ENCODE measurements at places on chromosomes 3 and 15. TPM values are rescaled to one million over a fixed set of nuclear protein-coding genes. Genes with fewer than 3 reads are reported as not detected.
A peak's percentile ranks its signal among the peaks of the same experiment; 100 is the strongest.

- DNase-seq: peak; percentile 14
Observed at GRCh38 chr3:161854232-161854771, 357.7 kb downstream of the OTOL1 start.

DNA sequence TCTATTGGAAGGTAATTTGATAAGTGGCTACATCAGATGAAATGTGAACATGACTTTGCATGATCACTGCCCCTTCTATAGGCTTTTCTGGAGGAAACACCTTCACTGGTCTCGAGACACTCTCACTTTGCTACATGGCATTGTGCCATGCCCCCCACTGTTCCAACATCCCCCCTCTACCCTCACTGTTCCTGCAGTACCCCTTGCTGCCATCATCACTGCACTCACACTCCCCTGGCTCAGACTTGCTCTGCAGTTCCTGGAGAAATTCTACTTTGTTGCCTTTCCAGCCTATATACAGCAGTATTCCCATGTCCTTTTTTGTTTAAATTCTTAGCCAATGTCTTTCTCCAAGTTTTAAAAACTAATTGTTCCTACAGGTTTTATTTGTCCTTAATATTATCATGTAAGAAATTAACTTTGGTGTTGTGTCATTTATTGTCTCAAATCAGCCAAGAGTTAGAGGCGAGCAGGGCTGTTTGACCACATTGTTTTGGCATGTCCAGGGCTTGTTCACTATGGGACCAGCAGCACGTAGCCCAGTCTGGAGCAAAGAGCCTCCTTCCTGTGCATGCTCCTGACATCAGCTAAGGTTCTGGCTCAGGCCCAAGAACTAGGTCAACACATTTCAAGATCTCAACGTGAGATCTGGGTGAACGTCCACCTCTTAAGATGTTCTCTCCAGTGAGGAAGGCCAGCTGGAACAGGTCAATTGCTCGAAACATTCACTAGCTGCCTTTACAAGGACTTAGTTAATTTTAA, 246.4 kb downstream of the SLC9A9 start:
- DNase-seq: peak; percentile 64

DNA sequence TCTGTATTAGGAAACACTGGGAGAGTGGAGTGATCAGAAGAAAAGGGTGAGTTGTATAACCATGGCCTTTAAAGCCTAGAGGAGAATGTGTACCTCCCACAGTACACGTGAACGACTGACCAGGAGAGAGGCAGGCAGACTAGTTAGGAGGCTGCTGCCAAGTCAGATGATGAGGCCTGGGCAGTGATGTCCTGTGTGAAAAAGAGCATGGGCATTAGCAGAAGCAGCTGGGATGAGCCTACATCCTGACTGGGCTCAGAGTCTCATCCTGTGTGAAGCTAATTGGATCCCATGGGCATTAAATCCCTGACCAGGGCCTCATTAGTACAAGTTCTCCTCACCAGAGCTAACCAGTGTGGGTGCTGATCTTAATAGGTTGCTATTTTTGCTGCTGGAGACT, 89.1 kb upstream of the SLC2A2 start:
- no peak for DNase-seq

Gene DNAJA4
- 31.1 TPM for total RNA-seq

- no peak for DNase-seq
Observed at GRCh38 chr15:83472151-83472550, 25.0 kb downstream of the SH3GL3 start.

GRCh38 chr3:177932750-177933660, 603.2 kb upstream of the KCNMB2 start:
- no peak for DNase-seq

Gene CPNE9
- total RNA-seq: 0.16 TPM

DNA sequence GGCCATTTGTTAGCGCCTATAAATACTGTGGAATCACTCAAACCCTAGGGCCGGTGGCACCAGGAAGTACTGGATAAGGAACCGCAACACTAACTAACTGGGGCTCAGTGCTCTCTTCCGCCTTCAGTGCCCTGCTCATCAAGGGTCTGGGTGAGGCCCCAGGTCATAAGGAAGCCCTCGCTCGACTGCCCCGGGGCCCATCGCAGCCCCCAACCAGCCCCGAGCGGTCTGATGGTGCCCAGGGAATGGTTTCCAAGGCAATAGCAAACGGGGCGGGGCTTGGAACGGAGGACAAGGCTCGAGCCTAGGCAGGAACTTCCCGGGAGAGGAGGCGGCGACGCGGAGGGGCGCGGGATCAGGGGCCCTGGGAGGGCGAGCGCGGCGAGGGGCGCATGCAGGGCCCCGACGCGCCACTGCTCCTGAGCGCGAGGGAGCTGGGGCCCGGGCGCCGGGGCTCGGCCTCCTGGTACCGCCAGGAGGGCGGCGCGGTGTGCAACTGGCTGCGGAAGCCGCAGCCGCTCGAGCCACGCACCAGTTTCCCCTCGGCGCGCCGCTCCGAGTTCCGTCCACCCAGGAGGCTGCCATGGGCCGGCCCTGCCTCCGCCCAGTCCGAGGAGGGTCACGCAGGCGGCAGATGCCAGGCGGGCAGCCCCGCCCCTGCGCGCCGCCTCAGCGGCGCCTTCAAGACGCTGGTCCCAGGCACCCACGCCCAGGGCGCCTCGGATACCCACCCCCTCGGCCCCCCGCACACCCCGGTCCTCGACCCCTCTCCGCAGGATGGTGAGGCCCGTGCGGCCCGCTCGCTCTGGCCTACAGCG, at the start of gene TTLL3:
Gene TTLL3, plus strand, starts transcription at position 648 of the 818 bp plus-strand sequence. CDS start 400 bp downstream, outside the sequence.
- peak; percentile 79 for DNase-seq

- DNase-seq: peak; percentile 44
Observed at GRCh38 chr3:116059421-116060096, 385.7 kb downstream of the LSAMP start.

DNA sequence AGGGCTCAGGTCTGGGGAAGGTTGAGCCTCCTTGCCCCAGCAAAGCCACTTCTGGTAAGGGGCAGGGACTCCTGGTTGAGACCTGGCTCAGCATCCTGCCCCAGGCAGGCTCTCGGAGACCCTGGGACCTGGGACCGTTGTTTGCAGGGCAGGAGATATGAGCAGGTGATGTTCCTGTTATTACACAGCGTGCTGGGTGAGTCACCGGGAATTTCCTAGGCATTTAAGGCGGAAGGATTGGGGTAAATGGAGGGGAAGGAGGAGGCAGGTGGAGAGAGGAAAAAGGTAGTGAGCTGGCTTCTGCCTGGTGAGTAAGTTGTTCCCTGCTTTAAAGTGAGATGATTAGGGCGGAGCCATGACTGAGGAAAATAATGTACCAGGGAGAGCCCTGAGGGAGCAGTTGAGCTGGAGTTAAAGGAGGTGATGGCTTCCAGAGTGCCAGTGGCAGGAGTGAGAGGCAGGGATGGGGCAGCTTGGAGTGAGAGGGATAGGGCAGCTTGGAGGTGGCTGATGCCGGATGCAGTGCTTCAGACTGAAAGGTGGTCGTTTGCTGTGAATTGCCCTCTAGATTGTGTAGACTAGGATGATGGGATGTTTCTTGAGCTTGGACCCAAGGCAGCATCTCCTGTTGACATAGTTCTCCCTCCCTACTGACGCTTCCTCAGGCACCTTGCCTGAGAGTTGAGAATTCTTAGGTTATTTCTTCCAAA, 79.4 kb downstream of the AAGAB start:
- no peak for DNase-seq
